ENCODE measurements at places on chromosomes 3 and 15.

GRCh38 chr3:138256022-138256421 lies 68.9 kb downstream of the ARMC8 start:
- no peak for DNase-seq

DNA sequence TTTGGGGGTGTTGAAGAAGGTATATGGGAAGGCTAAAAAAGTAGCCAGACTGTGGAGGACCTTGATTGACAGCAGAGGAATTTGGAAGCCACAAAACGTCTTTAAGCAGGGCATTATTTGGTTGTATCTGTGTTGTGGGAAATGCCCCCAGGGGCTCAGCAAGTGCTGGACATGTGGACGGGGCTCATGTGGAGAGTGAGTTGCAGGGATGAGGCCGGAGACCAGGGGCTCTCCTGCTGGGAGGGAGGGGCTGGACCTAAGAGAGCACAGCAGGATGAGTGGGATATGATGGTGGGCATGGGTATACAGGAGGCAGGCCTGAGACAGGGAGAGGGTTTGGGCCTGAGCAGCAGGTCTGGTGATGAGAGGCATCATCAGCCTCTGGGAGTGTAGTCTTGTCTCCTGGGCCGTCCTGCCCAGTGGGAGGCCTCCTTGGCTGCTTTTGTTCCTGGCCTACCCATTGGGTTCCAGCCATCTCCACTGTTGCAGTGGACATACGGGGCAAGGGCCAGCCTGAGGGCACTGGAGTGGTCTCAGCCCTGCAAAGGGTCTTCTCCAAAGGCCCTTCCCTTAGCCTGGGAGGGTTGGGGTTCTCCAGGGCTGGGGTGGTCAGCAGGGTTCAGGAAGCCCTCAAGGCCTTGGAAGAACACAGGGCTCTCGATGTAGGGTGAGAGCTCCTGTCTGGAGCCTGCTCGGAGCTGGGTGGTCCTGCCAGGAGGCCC lies 27.5 kb downstream of the ACAD9 start:
- DNase-seq: no peak

DNA sequence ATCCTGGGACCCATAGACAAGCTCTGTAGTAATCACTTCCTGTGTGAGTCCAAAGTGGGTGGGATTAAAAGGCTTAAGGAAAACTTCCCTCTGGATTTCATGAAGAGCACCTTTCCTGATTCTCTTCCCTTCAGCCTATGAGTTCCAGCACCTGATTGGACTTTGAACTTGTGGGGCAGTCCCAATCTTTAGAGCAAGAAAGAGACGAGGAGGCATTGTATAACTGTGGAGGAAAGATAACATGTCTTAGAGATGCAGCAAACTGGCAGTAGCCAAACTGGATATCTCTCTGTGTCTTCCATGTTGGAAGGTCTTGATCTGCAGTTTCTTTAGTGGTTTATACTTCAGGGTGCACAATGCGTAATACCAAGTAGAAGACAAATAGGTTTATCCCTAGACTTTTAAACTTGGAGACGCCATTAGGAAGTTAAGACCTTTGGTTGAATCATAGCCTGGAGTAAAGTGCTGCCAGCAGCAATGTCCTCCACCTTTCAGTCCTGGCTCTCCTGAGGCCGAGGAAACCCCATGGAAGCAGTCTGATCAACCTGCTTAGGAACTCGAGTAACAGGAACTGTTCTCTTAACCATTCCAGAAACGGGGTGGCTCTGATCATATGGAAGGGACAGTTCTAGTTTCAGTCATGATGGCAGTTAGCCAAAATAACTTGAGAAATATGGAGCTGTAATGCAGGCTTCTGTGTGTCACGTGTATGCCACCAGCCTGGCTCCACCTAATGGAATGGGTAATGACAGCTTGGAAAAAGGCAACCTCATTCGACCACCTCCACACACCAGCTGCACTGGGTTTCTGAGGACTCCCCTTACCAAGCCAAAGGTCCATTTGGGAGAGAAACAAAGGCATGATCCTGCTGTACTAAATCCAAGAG lies 4.7 kb downstream of the EIF1B start:
- DNase-seq: no peak

GRCh38 chr15:44381236-44381635 lies 46.2 kb upstream of the CTDSPL2 start:
- no peak for DNase-seq

- DNase-seq: no peak
Observed at GRCh38 chr15:70418943-70419342, 321.2 kb upstream of the TLE3 start.

GRCh38 chr15:99213187-99213811 lies 36.1 kb downstream of the TTC23 start:
- DNase-seq: peak; percentile 58

GRCh38 chr3:197549261-197549885 lies 6.4 kb downstream of the BDH1 start:
- DNase-seq: no peak

- DNase-seq: no peak
Observed at GRCh38 chr3:129890891-129891290, 2.6 kb downstream of the TMCC1 start.

- DNase-seq: no peak
Observed at GRCh38 chr3:9109568-9109914, 139.9 kb downstream of the SRGAP3 start.

Measured in CD4-positive, alpha-beta T cell treated with Interleukin-21 for 1 hour (primary cell).